Placental pericyte (primary cell): ENCODE measurements at places on chromosomes 3 and 15. TPM values are rescaled to one million over a fixed set of nuclear protein-coding genes. Genes with fewer than 3 reads are reported as not detected.

Gene TERB2
- total RNA-seq = not detected in 2 replicates

Gene ASTE1
- 4.7 and 6.1 TPM in 2 replicates for total RNA-seq

Gene LOXL1
- total RNA-seq = 42.2 and 100 TPM in 2 replicates

Gene LRTM1
- total RNA-seq = not detected in 2 replicates

Gene BDH1
- 3.0 and 17.1 TPM in 2 replicates for total RNA-seq

Gene SERINC4
- total RNA-seq = not detected in 2 replicates

Gene CAMKV
- not detected in 2 replicates for total RNA-seq

Gene WDR72
- total RNA-seq = not detected in 2 replicates

Gene DVL3
- 58.4 and 68.9 TPM in 2 replicates for total RNA-seq

Gene ERC2
- under 0.01 TPM in 1 of 2 replicates, not detected in the other for total RNA-seq

Gene C3orf52
- total RNA-seq = 11.6 and 18.0 TPM in 2 replicates

Gene SLC24A5
- not detected in 2 replicates for total RNA-seq

Gene SERPINI2
- total RNA-seq = not detected in 2 replicates

Gene TMC3
- not detected in 2 replicates for total RNA-seq

Gene PLS1
- 0.22 and 2.1 TPM in 2 replicates for total RNA-seq

Gene SPATA12
- not detected in 2 replicates for total RNA-seq

Gene TIMP4
- total RNA-seq = 0.66 and 2.0 TPM in 2 replicates

Gene TLR9
- not detected in 2 replicates for total RNA-seq

Gene GOLGA6B
- total RNA-seq = not detected in 2 replicates

Gene KNG1
- total RNA-seq = not detected in 2 replicates

Gene LDHAL6B
- not detected in 2 replicates for total RNA-seq

Gene NUP210
- total RNA-seq = 0.22 TPM in 1 of 2 replicates, not detected in the other

Gene SLC38A3
- total RNA-seq = not detected in 2 replicates

Gene DNASE1L3
- total RNA-seq = not detected in 2 replicates

Gene AP3B2
- total RNA-seq = 0.86 and 1.8 TPM in 2 replicates

Gene RBP2
- not detected in 2 replicates for total RNA-seq

Gene CSK
- 30.4 and 32.6 TPM in 2 replicates for total RNA-seq

Gene GABPB1
- total RNA-seq = 36.5 and 78.5 TPM in 2 replicates

Gene NPAP1
- total RNA-seq = not detected in 2 replicates

Gene MKRN3
- 3.9 and 5.2 TPM in 2 replicates for total RNA-seq

Gene CCDC54
- not detected in 2 replicates for total RNA-seq

Gene GOLGA8O
- 0.43 and 0.44 TPM in 2 replicates for total RNA-seq

Gene TWF2
- total RNA-seq = 137 and 179 TPM in 2 replicates

Gene FAM3D
- not detected in 2 replicates for total RNA-seq

Gene DAPK2
- 1.1 TPM in 2 replicates for total RNA-seq

Gene SOX14
- total RNA-seq = not detected in 2 replicates

Gene GNAT1
- not detected in 2 replicates for total RNA-seq

Gene PIGX
- 15.5 and 20.0 TPM in 2 replicates for total RNA-seq

Gene UBL7
- 34.4 and 54.7 TPM in 2 replicates for total RNA-seq

Gene PFN2
- 97.8 and 167 TPM in 2 replicates for total RNA-seq

Gene ZNF654
- 10.1 and 15.5 TPM in 2 replicates for total RNA-seq

Gene XCR1
- not detected in 2 replicates for total RNA-seq

Gene AGTR1
- total RNA-seq = 0.22 and 11.9 TPM in 2 replicates

Gene GPR149
- total RNA-seq = not detected in 2 replicates

Gene CYP11A1
- not detected in 2 replicates for total RNA-seq

Gene SV2B
- total RNA-seq = under 0.01 TPM in 1 of 2 replicates, not detected in the other
